ENCODE measurements at places on chromosomes 11 and 22. TPM values are rescaled to one million over a fixed set of nuclear protein-coding genes. Genes with fewer than 3 reads are reported as not detected.

- H3K4me1 ChIP-seq: peaks cover 11% of the 10 kb centered on the region
- H3K27me3 ChIP-seq: no peaks in the 10 kb centered on the region
- H3K27ac ChIP-seq: no peak overlapping the region
- H3K4me3 ChIP-seq: no peak overlapping the region
Observed at GRCh38 chr11:68309621-68310185, 2.7 kb upstream of the LRP5 start.

DNA sequence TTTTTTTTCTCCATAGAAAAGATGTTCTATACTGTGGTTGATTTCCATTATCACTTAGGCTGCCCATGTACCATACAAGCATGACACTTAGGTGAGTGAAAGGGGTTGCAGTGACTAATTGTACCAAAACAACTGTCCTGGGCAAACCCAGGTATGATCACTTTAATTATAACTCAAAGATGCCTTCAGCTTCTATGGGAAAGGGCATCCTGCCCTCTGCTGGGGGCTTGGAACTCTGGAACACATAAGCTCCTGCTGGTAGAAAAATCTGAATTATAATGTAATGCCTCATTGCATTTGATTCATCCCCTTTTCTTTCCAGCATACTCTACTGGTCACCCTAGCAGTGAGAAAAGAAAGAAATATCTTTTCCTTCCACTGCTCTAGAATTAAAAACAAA, 206.3 kb downstream of the DDX10 start:
- no peak overlapping the region for H3K4me3 ChIP-seq
- no peak for DNase-seq
- H3K4me1 ChIP-seq: no peaks in the 10 kb centered on the region
- H3K27me3 ChIP-seq: no peaks in the 10 kb centered on the region

- H3K27me3 ChIP-seq: no peaks in the 10 kb centered on the region
- H3K27ac ChIP-seq: no peak overlapping the region
- H3K36me3 ChIP-seq: no peaks in the 10 kb centered on the region
- no peak for DNase-seq
Observed at GRCh38 chr22:44172370-44173108, 8.2 kb upstream of the PARVG start.

DNA sequence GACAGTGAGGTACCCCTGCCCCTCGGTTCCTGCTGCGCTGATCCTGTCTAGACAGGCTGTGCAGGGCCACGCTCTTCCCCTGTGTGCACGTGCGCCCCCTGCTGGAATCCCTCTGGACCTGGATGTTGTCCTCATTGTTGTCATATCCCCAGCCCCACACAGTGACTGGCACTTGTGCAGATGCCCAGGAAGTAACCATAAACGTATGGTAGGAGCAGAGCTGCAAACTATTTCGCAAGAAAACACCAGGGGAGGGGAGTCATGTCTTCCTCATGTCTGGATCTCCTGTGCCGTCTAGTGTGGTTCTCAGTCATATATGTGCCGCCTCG, 114.7 kb downstream of the CRYBB2 start:
- H3K27me3 ChIP-seq: no peaks in the 10 kb centered on the region
- DNase-seq: peak; percentile 10
- H3K27ac ChIP-seq: no peak overlapping the region
- no peaks in the 10 kb centered on the region for H3K4me1 ChIP-seq
- no peak overlapping the region for H3K4me3 ChIP-seq
- no peaks in the 10 kb centered on the region for H3K36me3 ChIP-seq

ROM1 gene
- 1.9 TPM for total RNA-seq

KCNQ1 gene
- 21.4 TPM for total RNA-seq

DNA sequence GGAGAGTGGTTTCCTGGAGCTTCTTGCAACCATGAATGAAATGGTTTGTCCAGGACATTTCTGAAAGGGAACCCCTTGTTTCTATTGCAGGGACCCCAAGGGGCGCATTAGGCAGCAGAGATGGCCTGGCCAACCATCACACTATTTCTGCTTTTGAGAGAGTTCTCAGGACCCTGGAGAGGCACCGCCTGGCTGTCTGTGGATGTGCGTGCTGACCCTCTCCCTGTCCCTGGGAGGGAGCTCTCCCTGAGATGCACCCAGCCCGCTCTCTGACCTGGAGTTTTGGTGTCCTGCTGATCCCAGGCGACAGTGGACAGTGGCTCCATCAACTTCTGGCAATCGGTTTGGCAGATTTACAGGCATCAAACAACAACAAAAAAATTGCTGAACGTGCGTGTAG, 80.3 kb upstream of the SLC22A12 start:
- H3K36me3 ChIP-seq: no peaks in the 10 kb centered on the region
- no peaks in the 10 kb centered on the region for H3K4me1 ChIP-seq
- no peak overlapping the region for H3K4me3 ChIP-seq
- no peak for DNase-seq
- no peak overlapping the region for H3K27ac ChIP-seq
- H3K27me3 ChIP-seq: no peaks in the 10 kb centered on the region

DNA sequence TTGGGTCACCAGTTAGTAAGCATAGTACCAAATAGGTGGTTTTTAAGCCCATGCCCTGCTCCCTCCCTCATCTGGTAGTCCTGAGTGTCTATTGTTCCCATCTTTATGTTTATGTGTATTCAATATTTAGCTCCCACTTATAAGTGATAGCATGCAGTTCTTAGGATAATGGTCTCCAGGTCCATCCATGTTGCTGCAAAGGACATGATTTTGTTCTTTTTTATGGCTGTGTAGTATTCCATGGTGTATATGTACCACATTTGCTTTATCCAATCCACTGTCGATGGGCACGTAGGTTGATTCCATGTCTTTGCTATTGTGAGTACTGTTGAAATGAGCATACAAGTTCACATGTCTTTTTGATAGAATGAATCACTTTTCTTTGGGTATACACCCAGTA, 18.2 kb upstream of the SYTL2 start:
- H3K27me3 ChIP-seq: no peaks in the 10 kb centered on the region
- H3K4me3 ChIP-seq: no peak overlapping the region
- no peaks in the 10 kb centered on the region for H3K36me3 ChIP-seq
- no peak for DNase-seq

TRPM5 gene
- total RNA-seq: 0.19 TPM

XPNPEP3 gene
- total RNA-seq: 18.6 TPM

DNA sequence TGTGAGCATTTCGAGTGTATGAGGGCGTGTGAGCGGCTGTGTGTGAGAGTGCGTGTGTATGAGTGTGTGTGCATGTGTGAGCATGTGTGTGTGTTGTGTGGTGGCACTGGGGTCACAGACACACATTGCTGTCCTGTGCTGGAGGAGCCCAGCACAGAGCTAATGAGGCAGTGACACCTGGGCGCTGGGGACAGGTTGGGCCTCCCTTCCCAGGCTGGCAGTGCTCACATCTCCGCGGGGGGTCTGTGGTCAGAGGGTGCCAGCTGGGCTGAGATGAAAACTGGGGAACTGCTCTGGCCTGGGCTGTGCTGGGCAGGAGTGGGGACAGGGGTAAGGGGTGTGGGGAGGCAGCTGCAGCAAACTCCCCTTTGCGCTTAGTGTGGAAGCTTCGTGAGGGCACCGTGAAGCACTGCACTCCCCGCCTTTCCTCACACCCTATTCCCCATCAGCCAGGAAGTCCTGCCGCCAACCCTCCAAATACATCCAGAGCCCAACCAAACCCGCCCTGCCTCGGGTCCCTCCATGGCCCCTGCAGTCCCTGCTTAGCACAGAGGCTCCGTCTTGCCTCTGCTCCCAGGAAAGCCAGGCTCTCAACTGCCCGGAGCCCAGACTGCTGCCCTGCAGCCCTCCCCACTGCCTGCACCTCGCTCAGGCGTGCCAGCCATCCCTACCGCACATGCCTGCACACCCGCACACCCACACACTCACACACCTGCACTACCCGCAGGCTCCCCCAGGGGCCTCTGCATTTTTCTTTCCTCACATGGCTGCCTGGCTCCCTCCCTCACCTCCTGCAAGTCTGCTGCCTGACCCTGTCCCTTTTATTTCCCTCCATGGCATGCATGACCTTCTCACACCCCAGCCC, 62.0 kb upstream of the THY1 start:
- no peaks in the 10 kb centered on the region for H3K36me3 ChIP-seq
- H3K4me3 ChIP-seq: no peak overlapping the region
- no peak overlapping the region for H3K27ac ChIP-seq

DAGLA gene
- total RNA-seq: 0.30 TPM

- no peak overlapping the region for H3K4me3 ChIP-seq
- H3K4me1 ChIP-seq: peaks cover 20% of the 10 kb centered on the region
- no peaks in the 10 kb centered on the region for H3K27me3 ChIP-seq
- no peak for DNase-seq
- H3K36me3 ChIP-seq: peaks cover 46% of the 10 kb centered on the region
Observed at GRCh38 chr11:47244448-47245350, 3.9 kb downstream of the ACP2 start.

GRCh38 chr11:102375720-102376399, 28.8 kb downstream of the BIRC2 start:
- peaks cover 16% of the 10 kb centered on the region for H3K4me1 ChIP-seq
- no peak overlapping the region for H3K27ac ChIP-seq
- peaks cover 21% of the 10 kb centered on the region for H3K36me3 ChIP-seq

- no peaks in the 10 kb centered on the region for H3K4me1 ChIP-seq
- no peak overlapping the region for H3K27ac ChIP-seq
- H3K4me3 ChIP-seq: no peak overlapping the region
- H3K27me3 ChIP-seq: peaks cover 6% of the 10 kb centered on the region
Observed at GRCh38 chr11:108618529-108618928, 25.0 kb upstream of the EXPH5 start.

CRYBB2 gene
- not detected for total RNA-seq

DNA sequence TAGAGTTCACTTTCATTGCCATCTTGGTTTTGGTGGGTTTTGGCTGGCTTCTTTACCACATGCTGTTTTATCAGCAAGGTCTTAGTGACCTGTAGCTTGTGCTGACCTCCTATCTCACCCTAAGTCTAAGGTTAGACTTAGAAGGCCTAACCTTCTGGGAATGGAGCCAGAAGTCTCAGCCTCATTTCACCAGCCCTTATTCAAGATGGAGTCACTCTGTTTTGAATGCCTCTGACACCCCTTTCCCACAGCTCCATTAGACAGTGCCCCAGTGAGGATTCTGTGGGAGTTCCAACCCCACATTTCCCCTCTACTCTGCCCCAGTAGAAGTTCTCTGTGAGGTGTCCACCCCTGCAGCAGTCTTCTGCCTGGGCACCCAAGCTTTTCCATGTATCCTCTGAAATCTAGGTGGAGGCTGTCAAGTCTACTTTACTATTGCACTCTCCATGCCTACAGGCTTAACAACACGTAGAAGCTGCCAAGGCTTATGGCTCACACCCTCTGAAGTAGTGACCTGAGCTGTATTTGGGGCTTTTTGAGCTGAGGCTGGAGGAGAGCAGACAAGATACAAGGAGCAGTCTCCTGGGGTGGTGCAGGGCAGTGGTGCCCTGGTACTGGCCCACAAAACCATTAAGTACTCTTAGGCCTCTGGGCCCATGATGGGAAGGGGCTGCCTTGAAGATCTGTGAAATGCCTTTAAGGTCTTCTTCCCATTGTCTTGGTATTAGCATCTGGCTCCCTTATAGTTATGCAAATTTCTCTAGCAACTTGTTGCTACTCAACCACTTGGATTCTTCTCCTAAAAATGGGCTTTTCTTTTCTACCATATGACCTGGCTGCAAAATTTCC, 65.9 kb upstream of the SC5D start:
- no peak for DNase-seq
- no peak overlapping the region for H3K27ac ChIP-seq
- no peaks in the 10 kb centered on the region for H3K4me1 ChIP-seq
- no peak overlapping the region for H3K4me3 ChIP-seq
- H3K27me3 ChIP-seq: peaks cover 7% of the 10 kb centered on the region

LRRC32 gene
- total RNA-seq: 0.53 TPM

DNA sequence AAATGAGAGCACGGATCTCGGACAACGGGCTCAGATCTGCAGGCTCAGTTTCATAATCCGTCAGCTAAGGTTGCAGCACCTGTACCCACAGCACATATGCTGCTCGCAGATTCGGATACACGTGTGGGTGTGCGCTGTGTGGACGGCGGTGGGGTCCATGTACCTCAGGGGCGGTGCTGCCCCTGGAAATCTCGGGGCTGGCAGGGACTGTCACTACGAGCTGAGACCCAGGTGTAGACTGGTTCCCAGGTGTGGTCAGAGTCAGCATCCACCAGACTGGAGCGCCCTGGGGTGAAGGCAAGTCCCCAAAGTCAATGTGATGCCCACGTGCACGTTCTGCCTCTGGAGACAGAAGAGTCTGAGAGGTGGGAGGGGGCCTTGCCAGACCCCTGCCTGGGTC, 989.3 kb downstream of the BRD1 start:
- no peak overlapping the region for H3K4me3 ChIP-seq
- no peak for DNase-seq
- H3K36me3 ChIP-seq: no peaks in the 10 kb centered on the region
- no peak overlapping the region for H3K27ac ChIP-seq

GAB4 gene
- total RNA-seq: not detected

DNA sequence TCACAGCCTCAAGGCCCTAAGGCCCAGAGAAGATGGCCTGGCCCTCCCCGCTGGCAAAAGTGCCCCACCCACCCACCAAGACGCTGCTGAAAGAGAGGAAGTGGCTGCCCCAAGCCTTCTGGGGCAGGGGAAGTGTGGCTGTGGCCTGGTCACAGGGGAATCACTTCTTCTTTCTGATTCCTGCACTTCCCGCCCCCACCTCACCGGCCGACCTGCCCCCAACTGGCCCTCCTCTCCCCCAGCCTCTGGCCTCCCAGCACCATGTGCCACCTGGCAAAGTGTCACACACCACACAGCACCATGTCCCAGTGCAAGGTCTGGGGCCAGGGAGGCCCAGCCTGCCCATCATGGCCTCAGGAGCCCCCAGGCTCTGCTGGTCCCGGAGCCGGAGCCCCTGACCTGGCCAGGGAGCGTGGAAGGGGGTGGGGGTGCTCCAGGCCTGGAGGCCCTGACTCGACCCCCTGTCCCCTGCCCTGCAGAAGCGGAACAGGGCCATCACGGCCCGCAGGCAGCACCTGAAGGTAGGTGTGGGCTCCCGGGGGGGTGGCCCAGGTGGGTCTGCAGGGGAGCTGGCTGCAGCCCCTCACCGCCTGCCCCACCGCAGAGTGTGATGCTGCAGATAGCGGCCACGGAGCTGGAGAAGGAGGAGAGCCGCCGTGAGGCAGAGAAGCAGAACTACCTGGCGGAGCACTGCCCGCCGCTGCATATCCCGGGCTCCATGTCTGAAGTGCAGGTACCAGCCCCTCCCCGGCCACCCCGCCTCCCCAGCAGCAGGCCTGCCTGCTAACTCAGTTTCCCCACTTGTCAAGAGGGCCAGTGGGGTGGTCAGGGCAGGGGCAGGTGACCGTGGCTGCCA, 1.4 kb downstream of the TNNI2 start:
- H3K4me3 ChIP-seq: no peak overlapping the region
- H3K27ac ChIP-seq: no peak overlapping the region
- no peak for DNase-seq
- no peaks in the 10 kb centered on the region for H3K36me3 ChIP-seq
- peaks cover 39% of the 10 kb centered on the region for H3K4me1 ChIP-seq
- H3K27me3 ChIP-seq: no peaks in the 10 kb centered on the region

MAPK8IP2 gene
- total RNA-seq: 0.49 TPM

DNA sequence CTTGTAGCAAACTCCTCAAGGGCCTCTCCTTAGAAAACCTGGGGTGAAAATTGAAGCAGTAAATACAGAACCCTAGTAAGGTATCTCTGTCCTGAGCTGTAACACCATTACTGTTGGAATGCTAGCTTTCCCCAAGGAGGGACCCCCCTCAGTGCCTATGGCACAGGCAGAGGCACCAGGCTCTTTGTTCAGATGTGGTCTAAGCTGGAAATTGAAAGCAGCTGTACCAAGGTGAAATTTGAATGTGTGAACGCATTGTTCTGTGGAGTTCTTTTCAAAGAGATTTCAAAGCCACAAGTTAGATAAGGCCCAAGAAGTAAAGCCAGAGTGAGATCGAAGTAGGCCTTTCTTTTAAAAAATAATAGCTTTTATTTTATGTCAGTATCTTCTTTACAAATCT, 71.9 kb upstream of the HORMAD2 start:
- H3K27me3 ChIP-seq: no peaks in the 10 kb centered on the region
- no peaks in the 10 kb centered on the region for H3K4me1 ChIP-seq
- no peak for DNase-seq
- no peak overlapping the region for H3K4me3 ChIP-seq
- H3K36me3 ChIP-seq: peaks cover 35% of the 10 kb centered on the region

ARRB1 gene
- total RNA-seq: 47.5 TPM
